ENCODE measurements at places on chromosomes 1 and 21.

- no peak for ATAC-seq
Observed at GRCh38 chr1:182682898-182683501, 1.4 kb downstream of the RGS8 start.

DNA sequence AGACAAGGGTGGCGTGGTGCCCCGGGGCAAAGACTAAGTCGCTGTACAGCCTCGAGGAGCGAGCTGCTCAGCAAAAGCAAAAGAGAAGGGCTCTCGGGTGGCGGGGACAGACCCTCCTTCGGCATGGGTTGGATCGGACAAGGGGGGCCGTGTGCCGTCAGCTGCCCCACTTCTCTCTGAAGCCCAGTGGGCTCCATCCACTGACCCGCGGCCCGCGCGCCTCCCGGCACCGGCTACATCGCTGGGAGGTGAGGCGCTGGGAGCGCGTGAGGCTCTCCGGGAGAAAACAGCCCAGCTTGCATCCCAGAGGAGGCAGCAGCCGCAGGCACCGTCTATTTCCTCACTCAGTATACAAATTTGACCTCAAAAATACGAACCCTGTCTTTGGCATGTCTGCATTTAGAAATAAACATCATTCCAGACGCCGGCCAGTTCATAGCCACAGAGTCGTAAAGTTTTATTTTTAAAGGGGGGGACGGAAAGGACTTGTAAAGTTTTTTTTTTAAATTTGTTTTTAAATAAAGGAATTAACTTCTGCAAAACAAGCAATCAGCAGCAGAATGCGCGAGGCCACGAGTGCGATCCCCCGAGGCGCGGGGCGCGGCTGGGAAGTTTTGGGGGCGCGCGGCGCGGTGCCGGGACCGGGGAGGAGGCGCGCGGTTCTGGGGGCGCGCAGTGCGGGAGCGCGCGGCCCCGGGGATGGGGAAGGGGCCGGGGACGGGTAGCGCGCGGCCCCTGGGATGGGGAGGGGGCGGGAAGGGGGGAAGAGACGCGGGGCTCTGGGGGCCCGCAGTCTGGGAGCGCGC, 689 bp upstream of the GPR137B start:
- peak; percentile 2 for ATAC-seq

- ATAC-seq = no peak
Observed at GRCh38 chr1:232538943-232539302, 91.0 kb downstream of the SIPA1L2 start.

DNA sequence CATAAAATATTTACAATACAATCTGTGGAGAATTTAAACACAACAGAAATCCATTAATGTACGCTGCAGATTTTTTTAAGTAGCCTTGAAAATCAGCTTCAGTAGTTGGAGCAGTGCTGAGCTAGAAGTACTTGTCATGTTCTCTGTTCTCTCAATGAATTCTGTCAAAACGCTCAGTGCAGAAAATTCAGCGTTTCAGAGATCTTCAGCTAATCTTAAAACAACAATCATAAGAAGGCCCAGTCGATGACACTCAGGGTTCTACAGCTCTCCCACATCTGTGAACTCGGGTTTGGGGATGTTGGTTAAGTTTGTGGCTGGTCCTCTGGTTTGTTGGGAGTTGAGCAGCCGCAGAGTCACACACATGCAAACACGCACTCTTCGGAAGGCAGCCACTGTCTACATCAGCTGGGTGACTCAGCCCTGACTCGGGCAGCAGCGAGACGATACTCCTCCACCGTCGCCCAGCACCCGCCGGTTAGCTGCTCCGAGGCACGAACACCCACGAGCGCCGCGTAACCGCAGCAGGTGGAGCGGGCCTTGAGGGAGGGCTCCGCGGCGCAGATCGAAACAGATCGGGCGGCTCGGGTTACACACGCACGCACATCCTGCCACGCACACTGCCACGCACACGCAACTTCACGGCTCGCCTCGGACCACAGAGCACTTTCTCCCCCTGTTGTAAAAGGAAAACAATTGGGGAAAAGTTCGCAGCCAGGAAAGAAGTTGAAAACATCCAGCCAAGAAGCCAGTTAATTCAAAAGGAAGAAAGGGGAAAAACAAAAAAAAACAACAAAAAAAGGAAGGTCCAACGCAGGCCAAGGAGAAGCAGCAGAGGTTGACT, 161.2 kb downstream of the RUNX1 start:
- ATAC-seq = peak; percentile 75

DNA sequence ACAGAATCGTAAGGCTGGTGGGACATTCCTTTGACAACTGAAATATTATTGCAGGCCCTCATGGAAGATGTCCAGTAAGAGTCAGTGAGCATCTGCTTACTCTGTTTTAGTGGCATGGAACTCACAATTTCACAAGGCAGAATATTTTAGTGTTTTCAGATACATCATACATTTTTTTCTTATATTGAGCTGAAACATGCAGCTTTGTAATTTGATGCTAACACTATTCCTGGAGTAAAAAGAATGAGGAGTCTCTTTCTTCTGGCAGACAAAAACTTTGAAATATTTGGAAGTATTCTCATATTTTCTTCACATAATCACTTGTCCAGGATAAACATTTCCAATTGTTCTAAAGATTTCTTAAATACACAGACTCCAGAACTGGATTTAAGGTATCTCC, 17.7 kb downstream of the CLDN17 start:
- ATAC-seq = no peak

DNA sequence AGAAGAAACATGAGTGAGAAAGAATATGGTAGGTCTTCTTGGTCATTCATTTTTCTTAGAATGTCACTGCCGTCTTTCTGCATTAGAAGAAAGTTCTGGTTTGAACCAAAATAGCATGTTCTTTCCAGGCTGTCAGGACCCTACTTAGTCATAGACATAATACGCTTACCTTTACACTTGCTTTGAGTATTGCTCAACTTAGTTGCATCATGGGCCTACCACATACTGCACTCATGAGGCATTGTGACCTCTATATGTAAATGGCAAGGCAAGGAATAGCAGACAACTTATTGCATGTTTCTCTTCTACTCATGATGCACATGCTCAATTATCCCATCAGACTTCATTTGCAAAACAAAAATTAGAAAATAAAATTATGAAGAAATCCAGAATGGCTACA, 415.0 kb downstream of the HLX start:
- no peak for ATAC-seq

DNA sequence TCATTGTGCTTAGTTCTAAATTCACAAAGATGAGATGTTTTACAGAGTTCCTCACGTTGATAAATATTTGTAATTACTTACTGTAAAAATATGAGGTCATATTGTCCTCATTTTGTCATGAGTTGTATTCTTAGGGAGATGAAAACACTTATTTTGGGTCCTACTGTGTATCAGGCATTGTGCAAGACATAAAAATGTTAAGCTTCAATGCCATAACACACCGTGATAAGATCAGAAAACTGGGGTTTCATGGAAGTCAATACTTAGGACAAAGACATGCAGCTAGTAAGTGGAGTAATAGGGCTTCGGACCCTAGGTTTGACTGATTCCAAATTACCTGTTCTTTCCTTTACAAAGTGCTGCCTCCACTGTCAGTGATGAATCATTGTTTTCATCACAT, 720.7 kb upstream of the ZP4 start:
- no peak for ATAC-seq

GRCh38 chr1:28136169-28136921, 40.1 kb downstream of the PTAFR start:
- ATAC-seq = no peak

DNA sequence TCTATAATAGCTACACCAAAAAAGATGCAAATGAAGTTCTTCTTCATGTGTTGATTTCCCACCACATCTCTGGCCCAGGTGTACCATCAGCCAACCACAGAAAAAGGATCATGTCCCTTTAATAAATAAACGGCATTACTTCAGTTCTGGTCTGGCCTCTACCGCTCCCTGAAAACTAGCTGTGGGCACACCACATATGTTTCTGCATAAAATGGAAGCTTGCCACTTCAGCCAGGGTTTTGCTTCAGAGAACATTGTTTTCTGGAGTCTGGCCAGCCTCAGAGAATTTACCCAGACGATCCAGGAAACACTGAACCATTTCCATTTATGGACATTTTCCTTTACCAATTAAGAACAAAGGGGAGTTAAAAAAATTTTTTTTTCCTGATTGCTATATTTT, 5.8 kb upstream of the LAMC2 start:
- ATAC-seq = no peak

GRCh38 chr1:76659171-76659940, 207.9 kb upstream of the ST6GALNAC5 start:
- ATAC-seq = no peak

DNA sequence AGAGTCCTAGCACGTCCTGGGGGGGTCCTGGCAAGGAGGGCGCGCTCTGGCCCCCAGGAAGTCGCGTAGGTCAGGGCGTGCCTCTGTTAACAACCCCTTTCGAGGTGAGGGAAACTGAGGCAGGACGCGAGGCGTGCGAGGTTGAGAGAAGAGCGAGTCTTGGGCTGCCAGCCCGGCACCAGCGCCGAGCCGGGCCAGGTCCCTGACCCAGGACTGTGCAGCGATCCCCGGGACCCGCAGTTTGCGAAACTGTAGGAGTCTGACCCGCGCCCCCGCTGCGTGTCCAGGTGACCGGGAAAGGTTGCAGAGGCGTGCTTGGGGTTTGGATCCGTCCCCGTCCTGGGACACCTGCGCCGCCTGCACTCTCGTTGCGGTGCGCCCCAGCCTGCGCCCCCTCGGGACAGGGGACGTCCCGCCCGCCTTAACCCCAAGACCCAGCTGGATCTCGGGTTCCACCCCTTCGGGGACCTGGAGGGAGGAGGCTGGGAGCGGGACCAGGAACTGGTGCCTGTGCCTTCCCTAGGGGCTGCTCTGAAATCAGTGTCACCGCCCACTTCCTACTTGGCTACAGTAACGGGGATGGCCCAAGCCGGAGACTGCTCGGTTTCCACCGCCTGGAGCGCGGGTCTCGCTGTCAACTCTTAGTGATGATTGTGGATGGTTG, 493 bp downstream of the DISC1 start:
- ATAC-seq = peak; percentile 43

GRCh38 chr1:175504875-175505555, 238.4 kb downstream of the TNR start:
- ATAC-seq = peak; percentile 5

DNA sequence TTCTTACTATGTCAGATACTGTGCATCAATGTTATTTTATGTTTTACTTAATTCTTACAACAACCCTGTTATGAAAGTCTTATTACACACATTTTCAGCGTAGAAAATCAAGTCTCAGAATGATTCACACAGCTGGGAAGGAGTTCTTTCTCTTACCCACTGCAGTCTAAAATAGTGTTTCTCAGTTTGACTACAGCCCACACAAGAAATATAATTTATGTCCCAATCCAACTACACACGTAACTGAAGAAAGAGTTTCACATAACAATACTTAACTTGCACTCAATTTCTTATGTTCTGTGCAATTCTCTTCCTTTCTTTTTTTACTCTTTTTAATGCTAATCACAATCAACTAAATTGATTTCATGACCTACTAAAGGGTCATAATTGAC, 252.8 kb upstream of the ADGRL2 start:
- ATAC-seq = no peak

DNA sequence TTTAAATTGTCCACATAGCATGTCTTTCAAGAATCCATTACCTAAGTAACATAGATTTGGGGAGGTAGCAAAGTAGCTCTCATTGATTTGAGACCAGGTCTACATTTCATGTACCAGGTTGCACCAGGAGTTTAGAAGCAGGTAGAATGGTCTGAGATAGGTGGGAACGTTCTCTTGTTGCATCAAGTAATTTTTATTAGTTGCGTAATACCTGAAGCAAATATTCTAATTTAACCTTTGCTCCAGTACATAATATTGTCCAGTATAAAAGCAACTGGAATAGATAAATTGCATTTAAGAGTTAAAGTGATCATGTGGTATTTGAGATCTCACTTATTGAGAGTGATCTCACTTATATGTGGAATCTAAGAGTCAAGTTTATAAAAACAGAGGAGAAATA, 597.1 kb upstream of the PRMT6 start:
- no peak for ATAC-seq

- ATAC-seq = no peak
Observed at GRCh38 chr1:71986160-71986559, 296.2 kb downstream of the NEGR1 start.

- ATAC-seq = no peak
Observed at GRCh38 chr1:90936731-90937130, 85.1 kb downstream of the ZNF644 start.

DNA sequence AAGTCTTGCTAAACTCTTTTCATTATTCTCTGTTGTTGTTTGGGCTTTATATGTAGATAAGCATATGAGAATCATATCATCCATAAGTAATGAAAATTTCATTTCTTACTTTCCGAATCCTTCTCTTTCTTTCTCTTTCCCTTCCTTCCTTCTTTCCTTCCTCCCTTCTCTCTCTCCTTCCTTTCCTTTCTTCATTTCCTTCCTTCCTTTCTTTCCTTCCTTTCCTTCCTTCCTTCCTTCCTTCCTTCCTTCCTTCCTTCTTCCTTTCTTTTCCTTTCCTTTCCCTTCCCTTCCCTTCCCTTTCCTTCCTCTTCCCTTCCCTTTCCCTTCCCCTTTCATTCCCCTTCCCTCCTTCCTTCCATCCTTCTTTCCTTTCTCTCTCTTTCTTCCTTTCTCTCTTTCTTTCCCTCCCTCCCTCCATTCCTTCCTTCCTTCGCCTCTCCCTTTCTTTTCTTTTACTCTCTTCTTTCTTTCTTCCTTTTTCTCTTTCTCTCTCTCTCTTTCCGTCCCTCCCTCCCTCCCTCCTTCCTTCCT, 147.3 kb downstream of the UCK2 start:
- no peak for ATAC-seq

- ATAC-seq = no peak
Observed at GRCh38 chr1:17690906-17691634, 64.1 kb upstream of the ACTL8 start.

Data from activated CD4-positive, CD25-positive, alpha-beta regulatory T cell treated with anti-CD3 and anti-CD28 coated beads, Interleukin-2, amount 50 U/mL, for 24 hours (primary cell).